HepG2 (cell line): ENCODE measurements at places on chromosomes 4 and X.
A peak's percentile ranks its signal among the peaks of the same experiment; 100 is the strongest.

GRCh38 chrX:53004038-53004437, 44.6 kb upstream of the GPR173 start:
- DNase-seq = no peak

GRCh38 chrX:39328661-39329060, 527.4 kb downstream of the MID1IP1 start:
- no peak for DNase-seq

GRCh38 chr4:115159141-115159540, 45.7 kb upstream of the NDST4 start:
- DNase-seq = no peak

GRCh38 chrX:110989447-110989846, 106.5 kb upstream of the PAK3 start:
- no peak for DNase-seq

- peak; percentile 62 for DNase-seq
Observed at GRCh38 chr4:146379744-146380143, 142.0 kb downstream of the SLC10A7 start.

DNA sequence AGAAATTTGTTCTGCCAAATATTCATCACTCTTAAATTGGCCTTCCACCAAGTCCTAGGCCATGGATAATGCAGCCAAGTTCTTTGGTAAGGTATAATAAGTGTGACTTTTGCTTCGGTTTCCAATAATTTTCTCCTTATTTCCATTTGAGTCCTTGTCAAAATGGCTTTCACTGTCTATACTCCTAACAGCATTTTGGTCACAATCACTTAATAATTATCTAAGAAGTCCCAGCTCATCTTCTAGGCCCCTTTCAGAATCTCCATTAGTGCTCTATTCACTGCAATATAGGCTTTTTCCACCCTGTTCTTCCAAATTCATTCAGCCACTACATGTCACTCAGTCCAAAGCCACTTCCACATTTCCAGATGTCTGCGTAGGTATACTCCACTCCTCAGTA, 51.0 kb upstream of the SPIN4 start:
- DNase-seq = no peak

DNA sequence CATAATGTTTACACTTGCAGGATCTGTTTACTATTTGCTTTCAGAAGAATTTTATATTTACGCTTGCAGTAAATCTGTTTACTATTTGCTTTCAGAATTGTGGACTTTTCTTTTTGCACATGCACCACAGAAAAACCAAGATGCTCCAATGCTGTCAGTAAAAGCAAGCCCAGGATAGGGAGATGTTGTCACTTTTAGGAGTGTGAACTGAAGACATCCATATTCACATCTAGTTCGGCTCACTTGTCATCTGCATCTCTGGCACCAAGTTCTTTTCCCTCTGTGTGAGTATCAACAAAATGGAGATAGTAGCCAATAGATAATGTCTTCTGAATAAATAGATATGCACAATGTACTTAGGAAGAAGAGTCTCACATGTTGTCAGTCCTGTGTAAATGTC, 109.3 kb upstream of the MXRA5 start:
- DNase-seq = no peak

DNA sequence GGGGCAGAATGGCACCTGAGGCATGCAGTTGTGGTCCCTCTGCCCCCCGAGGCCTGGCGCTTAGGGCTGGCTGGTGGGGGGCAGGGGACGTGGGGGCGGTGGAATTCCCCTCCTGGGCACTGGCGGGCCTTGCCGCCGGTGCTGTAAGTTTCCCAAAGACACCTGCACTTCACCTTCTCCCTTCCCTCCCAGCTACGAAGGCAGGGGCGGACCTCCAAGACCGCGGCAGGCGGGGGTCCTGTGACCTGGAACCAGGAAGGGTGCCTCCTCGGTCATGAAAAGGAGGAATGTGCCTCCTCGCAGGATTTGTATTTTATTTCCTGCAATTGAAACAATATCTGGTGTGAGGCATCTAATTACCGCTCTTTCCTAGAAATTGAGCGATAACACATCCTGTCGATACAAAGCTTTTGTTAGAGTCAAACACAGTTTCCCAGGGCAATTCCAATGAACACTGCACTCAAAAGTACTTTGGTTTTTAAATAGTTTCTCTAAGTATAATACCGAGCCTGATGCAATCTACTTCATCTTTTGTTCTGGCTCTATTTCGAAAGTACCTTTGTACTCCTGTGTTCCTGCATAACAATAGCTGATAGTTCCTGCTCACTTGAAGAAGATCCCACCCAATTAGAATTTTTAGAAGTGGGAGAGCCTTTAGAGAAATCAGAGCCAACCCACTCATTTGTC, 12.3 kb upstream of the ADRA2C start:
- DNase-seq = no peak

DNA sequence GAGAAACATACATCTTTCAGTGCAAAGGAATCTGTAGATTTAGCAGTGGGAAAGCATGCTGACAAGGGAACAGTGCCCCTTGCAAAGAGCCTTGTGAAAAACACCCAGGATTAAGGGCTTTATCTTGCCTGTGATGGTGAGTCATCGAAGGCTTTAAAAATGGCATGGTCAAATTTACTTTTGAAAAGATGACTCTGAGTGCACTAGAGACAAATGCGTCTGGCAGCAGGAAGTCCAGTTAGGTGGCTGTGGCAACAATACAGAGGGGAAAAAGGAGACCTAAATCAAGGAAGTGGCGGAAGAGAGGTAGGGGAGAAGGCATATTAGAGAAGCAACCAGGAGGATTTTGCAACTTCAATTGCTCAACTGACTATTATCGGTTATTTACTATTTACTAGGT, 472.6 kb upstream of the CPEB2 start:
- DNase-seq = no peak

GRCh38 chr4:78119698-78120097, 62.6 kb downstream of the FRAS1 start:
- DNase-seq = no peak

GRCh38 chrX:153794897-153795816, 689 bp downstream of the SSR4 start:
- no peak for DNase-seq

GRCh38 chr4:8592366-8593263, at the start of gene CPZ:
Gene CPZ, plus strand, starts transcription at chr4:8592765. Its CDS starts 69 bp downstream, at chr4:8592834.
- DNase-seq = peak; percentile 16

DNA sequence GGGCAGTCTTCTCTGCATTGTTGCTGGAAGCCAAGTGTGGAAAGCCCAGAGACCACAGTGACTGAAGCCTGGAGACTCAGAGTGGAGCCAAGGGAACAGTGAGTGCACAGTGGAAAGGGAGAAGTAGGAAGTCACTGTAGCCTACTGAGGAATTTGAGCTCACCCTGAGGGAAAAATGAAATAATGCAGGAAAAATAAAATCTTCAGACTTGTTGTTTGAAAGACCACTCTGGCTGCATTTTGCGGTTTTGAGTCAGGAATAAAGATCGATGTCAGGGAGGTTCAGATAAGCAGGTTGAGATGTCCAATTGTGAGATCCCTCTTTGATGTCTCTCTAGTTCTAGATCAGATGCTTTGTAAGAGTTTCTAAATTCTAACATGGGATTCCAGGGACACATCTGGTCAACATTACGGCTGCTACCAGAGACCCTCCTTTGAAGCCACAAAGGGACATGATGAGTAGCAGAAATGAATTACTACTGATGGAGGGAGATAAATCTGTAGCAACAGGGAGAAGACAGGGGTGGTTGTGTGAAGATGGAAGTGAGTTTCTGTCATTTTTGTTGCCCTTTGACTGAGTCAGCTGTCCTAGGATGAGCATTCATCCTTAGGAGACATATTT, 8.4 kb downstream of the ADH4 start:
- no peak for DNase-seq

DNA sequence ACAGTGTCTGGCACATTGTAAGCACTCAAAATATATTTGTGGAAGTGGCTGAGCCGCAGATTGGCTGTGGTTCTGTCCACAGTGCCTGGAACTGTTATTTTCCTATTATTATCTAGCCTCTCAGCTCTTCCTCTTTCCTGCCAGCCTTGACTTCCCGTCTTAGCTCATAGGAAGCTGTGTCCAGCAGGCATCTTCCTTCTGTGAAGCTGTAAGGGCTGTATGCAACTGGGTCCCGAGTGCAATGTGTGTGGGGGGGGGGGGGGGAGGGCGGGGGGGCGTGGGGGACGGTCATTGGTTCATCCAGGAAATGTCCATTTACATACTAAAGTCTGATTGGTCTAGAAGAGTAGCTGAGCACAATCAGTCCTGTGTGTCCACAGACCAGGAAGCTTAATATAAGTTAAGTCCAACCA, 210.7 kb downstream of the PDGFRA start:
- no peak for DNase-seq

- no peak for DNase-seq
Observed at GRCh38 chr4:7467471-7467870, 32.7 kb upstream of the PSAPL1 start.

DNA sequence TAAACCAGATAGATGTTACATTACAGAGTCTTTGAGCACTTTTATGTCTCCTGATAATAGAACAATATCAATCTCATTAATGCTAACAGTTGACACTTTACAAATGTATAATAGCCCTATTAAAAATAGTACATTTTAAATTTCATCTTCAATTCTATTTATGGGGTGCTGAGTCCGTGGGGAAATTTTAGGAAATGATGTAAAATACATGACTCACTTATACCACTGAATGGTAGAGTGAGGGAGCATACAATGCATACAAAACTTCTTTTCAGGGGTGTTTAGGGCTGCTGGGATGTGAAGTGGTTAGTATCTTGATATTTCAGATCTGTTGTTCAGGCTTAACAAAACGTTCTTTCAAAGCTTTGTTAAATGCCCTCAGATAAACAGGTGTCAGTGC, 696.2 kb downstream of the TRAM1L1 start:
- DNase-seq = no peak

DNA sequence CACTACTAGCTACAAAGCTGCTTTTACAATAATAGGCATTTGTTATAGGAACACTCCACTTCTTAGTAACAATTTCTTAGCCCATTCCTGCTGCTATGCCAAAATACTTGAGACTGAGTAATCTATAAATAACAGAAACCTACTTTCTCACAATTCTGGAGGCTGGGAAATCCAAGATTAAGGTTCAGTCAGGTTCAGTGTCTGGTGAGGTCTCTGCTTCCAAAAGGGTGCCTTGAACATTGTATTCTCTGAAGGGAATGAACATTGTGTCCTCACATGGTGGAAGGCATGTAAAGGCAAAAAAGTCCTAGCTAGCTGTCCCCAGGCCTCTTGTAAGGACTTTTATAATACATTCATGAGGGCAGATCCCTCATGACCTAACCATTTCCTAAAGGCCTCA, 7.0 kb downstream of the SLC9B1 start:
- DNase-seq = no peak

GRCh38 chrX:150715184-150715583, 22.0 kb downstream of the MTMR1 start:
- no peak for DNase-seq

DNA sequence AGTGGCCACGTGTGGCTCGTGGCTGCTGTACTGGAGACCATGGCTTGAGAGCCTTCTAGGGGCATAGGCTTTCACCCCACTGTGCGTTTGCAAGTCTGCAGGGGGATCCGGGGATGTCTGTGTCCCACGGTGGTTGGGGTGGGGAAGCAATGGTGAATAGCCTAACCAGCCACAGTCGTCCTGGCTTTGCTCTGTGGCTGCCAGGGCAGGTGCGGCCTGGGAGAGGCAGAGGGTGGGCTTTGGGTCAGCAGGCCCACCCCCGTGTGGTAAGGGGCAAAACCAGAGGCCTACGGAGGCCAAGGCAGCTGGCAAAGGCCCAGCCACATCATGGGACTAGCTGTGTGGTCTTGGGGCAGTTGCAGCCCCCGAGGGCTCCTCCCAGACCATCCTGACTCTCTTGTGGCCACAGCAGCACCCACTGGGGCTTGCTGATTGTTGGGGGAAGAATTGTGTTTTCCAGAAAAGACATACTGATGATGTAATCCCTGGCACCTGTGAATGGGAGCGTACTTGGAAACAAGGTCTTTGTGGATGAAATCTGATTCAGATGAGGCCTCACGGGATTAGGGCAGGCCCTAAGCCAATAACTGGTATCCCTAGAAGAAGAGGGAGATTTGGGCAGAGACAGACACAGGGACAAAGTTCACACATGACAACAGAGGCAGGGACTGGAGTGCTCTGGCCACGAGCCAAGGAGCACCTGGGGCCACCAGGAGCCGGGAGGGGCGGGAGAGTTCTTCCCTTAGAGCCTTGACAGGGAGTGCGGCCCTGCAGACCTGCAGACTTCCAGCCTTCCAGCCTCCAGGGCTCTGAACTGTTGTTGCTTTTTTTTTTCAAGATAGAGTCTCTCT, 2.9 kb downstream of the CPZ start:
- no peak for DNase-seq

GRCh38 chr4:67436742-67437141, 108.6 kb downstream of the CENPC start:
- no peak for DNase-seq

DNA sequence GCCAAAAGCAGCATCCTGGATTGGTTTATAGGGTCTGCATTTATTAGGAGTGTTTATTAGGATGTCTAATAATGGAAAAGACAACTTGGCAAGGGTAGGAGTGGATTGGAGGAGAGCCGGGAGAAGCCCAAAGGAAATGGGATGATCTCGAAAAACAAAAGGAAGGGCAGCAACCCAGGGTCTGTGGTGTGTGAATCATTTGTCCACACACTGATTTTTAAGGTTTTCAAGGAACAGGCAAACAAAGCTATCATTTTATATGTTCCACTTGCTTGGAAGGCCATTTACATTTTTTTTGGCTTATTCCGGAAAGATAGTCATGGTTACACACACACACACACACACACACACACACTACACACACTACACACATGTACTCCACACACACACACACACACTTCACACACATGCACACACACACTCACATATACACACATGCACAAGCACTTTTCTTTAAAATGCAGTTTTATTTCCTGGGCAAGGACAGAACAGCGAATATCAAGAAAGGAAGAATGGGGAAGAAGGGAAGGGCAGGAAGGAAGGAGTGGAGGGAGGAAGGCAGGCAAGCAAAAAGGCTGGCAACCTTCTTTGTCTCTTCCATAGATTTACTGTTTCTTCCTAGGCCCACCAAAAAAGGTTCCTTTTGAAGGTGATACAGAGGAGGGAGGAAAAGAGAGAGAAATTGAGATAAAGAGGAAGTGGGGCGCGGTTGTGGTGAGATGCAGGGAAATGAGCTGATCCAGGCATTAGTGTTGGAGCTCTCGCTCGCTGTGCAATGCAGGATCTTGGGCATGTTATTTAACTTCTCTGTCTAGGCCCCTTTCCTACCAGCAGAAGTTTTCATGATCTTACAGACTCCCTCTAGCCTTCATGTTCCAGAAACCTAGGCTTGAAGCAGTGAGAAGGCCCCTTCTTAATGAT, 88.6 kb upstream of the MAML3 start:
- DNase-seq = no peak

DNA sequence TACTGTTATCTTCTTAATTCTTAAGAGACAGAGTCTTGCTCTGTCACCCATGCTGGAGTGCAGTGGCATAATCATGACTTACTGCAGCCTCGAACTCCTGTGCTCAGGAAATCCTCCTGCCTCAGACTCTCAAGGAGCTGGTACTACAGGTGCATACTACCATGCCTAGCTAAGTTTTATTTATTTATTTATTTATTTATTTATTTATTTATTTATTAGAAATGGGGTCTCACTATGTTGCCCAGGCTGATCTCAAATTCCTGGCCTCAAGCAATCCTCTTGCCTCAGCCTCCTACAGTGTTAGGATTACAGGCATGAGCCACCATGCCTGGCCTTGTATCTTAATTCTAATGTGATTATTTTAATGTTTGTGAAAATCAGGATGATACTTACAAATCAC, 125.6 kb downstream of the THOC2 start:
- DNase-seq = no peak
